Stimulated activated CD4-positive, alpha-beta T cell treated with anti-CD3 and anti-CD28 coated beads, TNF-alpha, amount 100 ng/mL, for 4 hours (primary cell): ENCODE measurements at places on chromosomes 1 and 21.

DNA sequence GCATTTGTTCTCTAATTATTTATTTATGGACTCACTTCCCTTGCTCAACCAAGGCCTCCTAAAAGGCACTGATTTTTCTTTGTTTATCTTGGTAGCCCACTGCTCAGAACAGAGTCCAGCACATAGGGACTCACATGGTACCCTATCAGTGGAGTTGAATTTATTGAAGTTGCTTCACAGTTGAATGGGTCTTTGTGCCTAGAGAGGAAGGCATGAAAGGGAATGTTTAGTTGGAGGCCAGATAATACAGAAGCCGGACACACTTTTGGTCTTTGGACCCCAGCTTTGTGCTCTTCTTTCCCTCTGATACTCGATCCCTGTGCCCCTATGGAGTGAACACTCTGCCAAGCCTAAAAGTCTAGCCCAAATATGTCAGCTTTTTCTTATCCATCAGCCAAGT, 429.0 kb downstream of the PRDM2 start:
- no peak for DNase-seq

DNA sequence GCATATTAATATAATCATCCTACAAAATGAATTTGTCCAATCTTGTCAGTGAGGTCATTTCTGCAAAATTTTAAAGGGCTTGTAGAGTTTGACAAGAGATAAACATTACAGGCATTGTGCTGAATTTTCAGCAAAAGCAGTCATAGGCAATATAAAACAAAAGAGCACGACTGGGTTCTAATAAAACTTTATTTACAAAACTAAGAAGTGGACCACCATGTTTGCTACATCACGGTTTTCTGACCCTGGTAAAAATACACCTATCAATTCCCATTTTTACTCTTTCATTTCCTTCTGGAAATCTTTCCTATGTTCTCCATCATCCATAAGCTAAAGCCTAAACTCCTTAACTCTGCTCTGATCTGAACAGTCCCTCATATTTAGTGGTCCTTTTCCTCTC, 229.8 kb upstream of the SGIP1 start:
- DNase-seq = no peak

DNA sequence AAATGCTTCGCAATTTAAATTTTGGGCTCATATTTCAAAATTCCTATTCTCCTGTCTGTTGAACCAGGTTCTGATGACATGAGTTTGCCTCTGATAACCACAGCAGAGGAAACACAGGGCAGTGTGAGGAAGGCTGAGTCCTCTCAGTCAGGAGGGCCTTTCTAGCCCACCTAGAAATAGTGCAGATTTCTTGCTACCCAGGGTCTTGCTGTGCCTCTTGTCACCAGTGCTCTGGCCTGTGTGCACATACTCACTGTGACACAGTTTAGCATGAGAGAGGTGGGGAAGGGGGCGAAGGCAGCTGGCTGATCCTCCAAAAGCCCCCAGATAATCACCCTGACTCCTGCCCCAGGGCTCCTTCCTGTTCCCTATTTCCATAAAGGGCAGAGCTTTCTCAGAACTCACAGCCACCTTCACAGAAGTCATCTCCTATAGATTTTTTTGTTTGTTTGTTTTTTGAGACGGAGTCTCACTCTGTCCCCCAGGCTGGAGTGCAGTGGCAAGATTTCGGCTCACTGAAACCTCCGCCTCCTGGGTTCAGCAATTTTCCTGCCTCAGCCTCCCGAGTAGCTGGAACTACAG, 23.7 kb downstream of the ERRFI1 start:
- DNase-seq = no peak

- no peak for DNase-seq
Observed at GRCh38 chr1:47637111-47637685, 199.4 kb downstream of the FOXD2 start.

GRCh38 chr1:32828341-32828740, 10.9 kb downstream of the S100PBP start:
- no peak for DNase-seq

DNA sequence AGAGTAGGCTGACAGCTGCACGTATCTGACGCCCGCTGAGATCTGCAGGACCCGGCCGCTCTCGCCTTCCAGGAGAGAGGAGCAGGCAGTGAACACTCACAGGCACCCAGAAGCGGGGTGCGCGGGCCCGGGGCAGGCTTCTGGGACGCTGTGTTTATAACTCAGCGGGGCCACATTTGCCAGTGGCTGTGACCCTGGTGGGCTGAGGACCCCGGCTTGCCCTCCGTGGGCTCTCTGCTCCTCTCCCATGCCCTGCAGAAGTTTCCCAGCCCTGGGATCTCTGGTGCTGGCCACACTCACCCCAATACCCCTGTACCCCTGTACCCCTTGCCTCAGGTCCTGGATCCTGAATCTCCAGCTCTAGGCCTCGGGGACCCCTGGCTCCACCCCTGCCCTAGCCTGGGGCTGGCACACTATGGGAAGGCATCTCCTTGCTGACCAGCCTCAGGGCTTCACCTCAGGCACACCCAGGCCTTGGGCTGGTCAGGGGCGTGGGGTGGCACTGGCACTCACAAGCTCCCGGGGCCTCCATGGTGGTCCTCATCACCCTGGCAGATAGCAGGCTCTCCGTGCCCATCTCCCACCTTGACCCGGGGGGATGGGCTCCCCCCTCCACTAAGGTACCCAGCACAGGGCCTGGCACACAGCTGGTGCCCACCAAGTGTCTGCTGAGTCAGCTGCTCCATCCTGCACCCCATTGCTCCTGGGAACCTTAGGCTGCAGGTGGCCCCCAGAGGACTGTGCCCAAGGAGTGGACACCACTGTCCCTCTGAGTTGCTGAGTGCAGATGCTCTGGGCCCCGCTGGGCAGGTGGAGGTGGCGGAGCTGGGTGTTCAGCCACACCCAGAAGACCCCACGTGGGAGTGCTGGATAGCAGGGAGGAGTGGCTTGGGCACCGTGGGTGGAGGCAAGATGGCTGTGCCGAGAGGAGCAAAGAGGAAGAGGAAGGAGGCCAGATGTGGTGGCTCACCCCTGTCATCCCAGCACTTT, 32.4 kb downstream of the MORN1 start:
- no peak for DNase-seq

GRCh38 chr1:39261712-39262221, 57.3 kb downstream of the MACF1 start:
- no peak for DNase-seq

DNA sequence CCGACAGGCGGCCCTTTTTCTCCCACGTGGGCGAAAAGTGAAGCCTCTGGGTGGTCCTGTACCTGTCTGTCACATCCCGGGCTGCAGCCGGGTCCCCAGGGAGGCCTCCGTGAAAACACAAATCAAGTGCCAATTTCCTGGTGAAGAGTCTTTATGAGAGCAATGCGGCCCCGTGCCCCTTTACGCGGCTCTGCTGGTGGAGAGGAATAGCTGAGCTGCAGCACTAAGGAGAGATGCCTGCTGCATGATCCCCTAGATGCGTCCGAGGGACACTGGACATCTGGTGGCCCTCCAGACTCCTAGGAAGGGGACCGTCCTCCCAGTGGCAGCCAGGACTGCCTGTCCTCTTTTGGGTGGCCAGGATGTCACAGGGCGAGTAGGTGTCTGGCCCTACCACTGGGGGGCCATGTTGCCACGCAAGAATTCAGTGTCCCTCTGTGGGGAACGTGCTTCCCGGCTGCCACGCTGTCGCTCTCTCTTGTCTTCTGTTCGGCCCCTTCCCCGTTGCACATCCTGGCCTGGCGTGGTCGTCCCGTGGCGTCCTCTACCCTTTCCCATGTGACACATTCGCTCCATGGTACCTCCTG, 38.7 kb downstream of the COL18A1 start:
- DNase-seq = no peak

DNA sequence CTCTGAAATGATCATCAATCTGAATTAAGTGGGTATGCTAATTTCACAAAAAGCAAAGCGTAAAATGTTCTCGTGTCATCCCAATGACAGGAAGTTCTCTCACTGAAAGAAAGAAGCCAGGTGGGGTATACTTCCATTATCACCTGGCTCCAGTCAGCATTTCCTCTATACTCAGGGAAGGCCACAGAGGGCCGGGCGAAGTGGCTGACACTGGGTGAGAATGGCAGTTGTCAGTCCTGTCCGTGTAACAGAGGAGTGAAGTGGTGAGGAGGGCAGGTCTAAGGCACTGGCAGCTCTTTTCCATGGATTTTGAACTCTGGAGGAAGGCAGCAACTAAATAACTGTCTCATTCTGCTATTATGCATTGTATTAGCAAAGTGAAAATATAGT, 60.4 kb downstream of the CAPN2 start:
- DNase-seq = no peak

- no peak for DNase-seq
Observed at GRCh38 chr1:115854005-115854404, 13.1 kb upstream of the NHLH2 start.

GRCh38 chr1:208864366-208864965, 620.3 kb upstream of the PLXNA2 start:
- DNase-seq = no peak

- no peak for DNase-seq
Observed at GRCh38 chr1:64915381-64916274, 50.7 kb downstream of the JAK1 start.

- DNase-seq = no peak
Observed at GRCh38 chr1:152388889-152389288, 25.2 kb downstream of the CRNN start.

- no peak for DNase-seq
Observed at GRCh38 chr1:167644551-167644950, 14.5 kb downstream of the RCSD1 start.

- DNase-seq = no peak
Observed at GRCh38 chr1:24077278-24077978, 34.5 kb downstream of the MYOM3 start.

- no peak for DNase-seq
Observed at GRCh38 chr1:17874231-17874630, 119.1 kb downstream of the ACTL8 start.

DNA sequence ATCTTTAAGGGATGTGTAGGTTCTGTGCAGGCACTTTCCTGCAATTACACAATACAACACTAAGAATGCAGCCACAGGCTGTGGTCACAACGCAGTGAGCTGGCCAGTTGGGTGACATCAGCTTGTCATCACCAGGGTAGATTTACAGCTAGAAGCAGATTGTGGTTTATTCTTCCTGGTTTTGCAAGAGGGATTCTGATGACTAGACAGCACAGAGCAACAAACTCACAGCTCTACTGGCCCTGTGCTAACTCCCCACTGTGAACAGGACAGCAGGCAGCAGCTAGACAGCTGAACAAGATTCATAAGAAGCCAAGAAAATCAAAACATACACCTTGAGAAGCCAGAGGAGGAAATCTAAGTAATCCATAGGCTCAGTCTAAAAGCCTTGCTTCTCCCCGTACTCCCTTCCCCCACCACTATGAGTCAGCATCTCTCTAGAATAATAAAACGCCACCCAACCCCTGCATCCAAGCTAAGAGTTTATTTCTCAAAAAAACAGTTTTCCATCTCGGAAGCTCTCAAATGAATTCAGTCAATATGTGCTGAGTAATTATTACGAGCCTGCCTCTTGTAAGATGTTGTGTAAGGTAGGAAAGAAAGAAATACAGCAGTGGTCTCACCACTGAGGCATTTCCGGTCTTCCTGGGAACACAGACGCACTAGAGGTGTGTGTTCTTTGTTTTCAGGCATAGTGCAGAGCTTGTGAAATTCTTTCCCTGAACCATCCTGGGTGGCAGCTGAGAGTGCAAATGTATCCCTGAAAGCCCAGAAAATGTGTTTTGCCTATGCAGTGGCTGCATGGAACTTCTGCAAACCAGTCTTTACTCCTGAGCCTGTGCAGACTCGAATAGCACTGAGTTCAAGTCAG, 162.8 kb downstream of the NTPCR start:
- DNase-seq = no peak

GRCh38 chr1:1121611-1122077, 5.8 kb upstream of the C1orf159 start:
- no peak for DNase-seq
